ENCODE measurements at places on chromosomes 1 and 21.

- DNase-seq, result no peak
These were observed 245.3 kb downstream of the TPR start for GRCh38 chr1:186129758-186130157.

DNA sequence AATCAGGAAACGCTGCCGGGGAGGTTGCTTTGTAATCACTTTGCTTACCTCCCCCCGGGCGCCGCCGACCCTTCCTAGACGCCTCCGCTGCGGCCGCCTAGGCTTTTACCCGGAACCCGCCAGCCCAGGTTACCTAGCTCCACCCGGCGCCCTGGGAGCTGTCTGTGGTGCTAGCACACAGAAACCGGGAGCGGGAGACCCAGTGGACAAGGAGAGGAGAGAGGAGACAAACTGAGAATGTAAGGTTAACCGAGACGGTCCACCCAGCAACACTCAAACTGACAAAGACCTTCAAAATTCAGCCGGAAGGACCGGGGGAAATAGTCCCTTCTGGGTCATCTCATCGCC, 9.8 kb downstream of the BARHL2 start:
- peak; percentile 41 for DNase-seq

GRCh38 chr21:27112186-27112585, 145.3 kb upstream of the ADAMTS5 start:
- no peak for DNase-seq

DNA sequence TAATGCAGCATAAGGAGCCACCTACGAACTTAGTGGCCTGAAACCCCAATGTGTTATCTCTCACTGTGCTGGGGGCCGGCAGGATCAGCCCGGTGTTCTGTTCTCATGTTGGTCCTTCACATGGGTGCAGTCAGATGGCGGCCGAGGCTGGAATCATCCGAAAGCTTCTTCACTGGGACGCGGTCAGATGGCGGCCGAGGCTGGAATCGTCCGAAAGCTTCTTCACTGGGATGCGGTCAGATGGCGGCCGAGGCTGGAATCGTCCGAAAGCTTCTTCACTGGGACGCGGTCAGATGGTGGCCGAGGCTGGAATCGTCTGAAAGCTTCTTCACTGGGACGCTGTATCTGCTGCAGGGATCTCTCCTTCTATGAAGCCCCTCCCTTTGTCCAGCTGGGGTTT, 12.6 kb upstream of the PCBP3 start:
- no peak for DNase-seq

DNA sequence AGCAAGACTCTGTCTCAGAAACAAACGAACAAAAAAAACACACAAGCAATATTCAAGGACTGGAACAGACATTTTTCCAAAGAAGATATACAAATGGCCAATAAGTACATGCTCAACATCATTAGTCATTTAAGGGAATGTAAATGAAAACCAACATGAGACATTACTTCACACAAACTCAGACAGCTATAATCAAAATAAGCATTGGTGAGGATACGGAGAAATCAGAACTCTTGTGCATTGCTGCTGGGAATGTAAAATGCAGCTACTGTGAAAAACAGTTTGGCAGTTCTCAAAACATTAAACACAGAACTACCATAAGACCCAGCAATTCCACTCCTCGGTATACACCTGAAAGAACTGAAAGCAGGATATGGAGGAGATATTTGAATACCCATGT, 15.4 kb downstream of the NOL9 start:
- DNase-seq, result no peak

DNA sequence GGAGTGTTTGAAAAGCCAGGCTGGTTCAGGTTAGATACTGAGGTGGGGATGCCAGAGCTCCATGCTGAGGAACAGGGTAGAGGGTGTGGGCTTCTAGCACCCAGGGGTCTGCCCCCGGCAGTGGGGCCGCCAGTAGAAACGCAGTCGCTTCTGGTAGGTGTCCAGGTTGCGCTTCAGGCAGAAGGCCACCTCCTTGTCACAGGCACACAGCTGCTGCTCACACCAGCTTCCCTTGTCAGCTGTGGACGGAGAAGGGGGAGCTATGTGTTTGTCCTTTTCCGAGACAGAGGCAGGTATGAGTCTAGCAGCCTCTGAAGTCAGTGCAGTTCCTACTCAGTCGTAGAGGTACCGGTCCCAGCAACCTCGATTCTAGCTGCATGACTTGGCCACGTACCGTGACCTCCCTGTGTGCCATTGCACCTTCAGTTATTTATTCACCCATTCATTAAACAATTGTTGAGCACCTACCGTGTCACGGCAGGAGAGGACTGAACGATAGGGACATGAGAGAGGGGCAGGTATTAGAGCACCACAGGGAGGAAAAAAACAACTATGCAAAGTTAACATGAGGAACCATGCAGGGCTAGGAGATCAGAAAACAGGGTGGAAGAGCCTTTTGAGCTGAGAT, 5.2 kb downstream of the PLA2G2D start:
- no peak for DNase-seq

- DNase-seq, result peak; percentile 14
These were observed 28.3 kb upstream of the PKN2 start for GRCh38 chr1:88655685-88656299.

GRCh38 chr1:96340686-96341085, 380.9 kb upstream of the PTBP2 start:
- DNase-seq, result no peak

DNA sequence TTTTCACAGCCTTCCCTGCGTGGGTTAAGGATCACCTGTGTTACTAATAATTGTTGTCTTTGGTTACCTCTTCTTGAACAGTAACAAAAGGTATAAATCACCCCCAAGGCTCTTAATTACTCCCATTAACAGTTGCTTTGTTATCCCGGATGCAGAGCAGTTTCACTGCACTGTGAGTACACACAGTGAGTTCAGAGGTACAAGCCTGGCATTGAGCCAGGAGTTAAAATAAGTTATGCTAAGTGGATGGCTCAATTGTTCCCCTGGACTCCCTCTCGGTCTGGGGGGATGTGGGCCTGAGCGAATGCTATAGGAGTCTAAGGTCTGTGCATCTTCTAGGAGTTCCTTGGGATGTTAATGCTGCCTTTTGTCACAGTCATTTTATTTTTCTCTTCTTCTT, 258.3 kb downstream of the ATG4C start:
- DNase-seq, result no peak

DNA sequence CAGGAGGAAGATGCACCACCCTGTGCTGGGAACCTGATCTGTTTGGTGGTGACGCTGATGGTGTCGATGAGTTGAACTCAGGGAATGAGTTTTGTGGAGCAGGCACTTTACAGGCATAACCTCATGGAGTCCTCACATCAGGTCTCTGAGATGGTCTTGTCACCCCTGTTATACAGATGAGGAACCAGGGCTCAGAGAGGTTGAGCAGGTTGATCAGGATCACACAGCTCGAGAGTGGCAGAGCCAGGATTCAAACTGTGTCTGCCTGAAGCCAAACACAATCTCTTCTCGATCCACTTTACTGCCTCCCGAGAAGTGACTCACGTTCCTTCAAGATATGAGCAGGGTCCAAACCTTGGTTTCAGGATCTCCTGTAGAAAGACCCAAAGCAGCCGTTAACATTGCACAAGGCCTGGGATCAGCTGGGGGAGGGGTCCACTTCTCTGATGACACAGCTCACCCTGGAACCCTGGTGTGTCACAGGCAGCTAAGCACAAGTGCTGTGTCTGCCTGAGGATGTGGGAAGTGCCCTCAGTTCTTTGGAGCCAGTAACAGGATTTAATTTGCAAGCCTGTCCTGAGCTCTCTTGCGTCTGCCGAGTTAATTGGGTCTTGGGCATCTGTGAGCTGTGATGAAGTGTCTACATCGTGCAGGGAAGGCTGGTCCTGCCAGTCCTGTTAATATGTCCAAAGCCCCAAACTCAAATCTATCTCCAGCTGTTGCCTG, 65.4 kb upstream of the STUM start:
- no peak for DNase-seq

- no peak for DNase-seq
These were observed 122.8 kb downstream of the PLPP3 start for GRCh38 chr1:56456435-56457101.

DNA sequence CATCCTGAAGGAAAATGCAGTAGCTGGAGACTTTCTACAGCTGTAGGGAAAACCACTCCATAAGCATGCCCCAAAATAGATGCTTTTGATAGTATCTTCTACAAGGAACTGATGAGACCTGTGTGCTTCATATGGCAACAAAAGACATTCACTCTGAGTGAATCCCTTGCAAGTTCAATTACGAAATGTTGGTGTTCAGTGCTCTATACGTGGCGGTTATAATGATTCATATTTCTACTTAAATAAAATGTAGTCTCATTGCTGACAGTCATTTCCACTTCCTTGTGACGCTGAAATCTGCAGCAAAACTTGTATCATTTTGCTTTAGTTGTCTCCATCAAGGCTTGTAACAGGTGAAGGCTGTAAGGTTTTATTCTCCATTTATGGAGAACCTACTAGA, 20.6 kb downstream of the TOR1AIP2 start:
- DNase-seq, result no peak

DNA sequence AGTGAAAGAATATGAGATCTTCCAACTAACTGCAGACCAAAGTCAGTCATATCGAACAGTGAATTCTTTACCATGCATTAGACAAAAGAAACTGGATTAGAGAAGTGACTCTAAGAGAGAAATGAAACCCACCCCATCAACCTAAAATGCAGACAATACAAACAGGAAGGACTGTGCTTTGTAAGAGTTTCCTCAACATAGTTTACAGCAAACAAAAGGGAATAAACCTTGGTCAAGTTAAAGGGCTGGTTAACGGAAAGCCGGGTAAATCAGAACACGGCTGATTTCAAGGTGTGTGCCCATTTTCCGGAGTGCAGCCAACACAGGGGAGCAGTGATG, 39.2 kb downstream of the SIPA1L2 start:
- no peak for DNase-seq

DNA sequence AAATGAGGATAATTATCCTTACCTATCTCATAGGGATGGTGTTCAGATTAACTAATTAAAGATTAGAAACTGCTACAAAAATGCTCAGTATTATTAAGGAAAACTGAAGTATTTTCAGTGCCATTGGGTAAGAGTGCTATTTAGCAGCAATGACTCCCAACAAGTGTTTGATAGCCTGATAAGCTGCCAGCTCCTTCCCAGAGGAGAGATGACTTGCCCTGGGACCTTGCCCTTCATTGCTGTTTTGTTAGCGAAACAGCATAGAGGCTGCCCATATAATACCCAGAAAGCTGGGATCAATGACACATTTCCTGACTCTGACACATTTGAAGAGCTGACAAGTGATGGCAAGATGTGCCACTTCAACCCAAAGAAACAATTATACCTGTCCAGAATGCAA, 592.2 kb downstream of the ADGRL2 start:
- DNase-seq, result no peak

DNA sequence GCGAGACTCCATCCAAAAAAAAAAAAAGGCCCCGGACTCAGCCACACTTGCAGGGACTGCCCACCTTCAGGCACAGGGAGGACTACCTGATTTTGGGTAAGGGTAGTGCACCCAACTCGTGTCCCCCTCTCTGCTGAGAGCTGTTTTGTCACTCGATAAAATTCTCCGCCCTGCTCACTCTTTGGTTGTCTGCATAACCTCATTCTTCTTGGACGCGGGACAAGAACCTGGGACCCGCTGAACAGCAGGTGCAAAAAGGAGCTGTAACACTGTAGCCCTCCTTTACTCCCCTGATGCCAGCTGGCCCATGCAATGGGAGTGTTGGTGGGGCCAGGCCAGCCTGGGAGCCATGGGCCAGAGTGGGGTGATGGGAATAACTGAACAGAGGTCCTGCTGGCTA, 10.6 kb downstream of the S100B start:
- no peak for DNase-seq

- DNase-seq, result no peak
These were observed 66.0 kb upstream of the SDC3 start for GRCh38 chr1:30974536-30974935.

GRCh38 chr1:26029054-26029863, 7.7 kb downstream of the EXTL1 start:
- DNase-seq, result no peak

GRCh38 chr1:167668108-167668507, 38.1 kb downstream of the RCSD1 start:
- DNase-seq, result no peak

DNA sequence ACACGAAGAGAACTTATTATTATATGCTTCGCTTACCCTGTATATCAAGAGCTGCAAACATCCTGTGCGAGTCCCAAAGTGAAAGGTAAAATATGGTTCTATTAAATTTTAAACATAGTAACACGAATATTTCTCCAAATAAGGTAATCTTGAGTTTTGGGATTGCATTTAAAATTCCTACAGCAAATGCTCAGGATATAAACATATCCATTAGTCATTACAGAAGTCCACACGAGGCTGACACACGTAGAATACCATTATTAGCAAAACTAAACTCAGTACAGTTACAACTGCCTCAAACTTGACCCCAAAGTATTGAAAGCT, 282 bp upstream of the LYPLAL1 start:
- no peak for DNase-seq

DNA sequence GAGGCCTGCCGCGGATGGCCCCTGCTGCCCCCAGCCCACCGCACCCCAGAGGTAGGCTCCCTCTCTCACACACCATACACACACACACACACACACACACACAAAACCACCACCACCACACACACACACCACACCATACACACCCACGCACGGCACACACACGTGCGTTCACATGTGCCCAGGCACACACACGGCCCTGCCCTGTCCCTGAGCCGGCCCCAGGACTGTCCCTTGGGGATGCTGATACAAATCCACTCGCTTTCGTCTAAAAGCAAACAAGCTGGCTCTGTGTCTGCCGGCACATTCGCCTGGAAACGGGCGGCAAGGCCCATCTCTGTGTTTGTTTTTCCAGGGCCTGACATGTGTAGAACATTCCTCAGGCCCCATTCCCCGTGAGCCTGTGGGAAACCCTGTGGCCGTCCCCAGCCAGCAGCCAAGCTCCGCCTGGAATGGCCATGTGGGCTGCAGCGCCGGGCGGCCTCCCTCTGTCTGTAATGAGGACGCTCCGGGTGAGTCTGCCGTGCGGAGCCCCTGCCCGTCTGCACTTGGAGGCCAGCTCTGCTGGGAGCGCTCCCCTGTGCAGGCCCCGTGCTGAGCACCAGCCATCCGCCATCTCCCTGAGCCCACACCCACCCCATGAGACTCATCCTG, 67.4 kb downstream of the DMRTB1 start:
- no peak for DNase-seq

- DNase-seq, result no peak
These were observed 23.1 kb upstream of the MCOLN2 start for GRCh38 chr1:85019994-85020393.

DNA sequence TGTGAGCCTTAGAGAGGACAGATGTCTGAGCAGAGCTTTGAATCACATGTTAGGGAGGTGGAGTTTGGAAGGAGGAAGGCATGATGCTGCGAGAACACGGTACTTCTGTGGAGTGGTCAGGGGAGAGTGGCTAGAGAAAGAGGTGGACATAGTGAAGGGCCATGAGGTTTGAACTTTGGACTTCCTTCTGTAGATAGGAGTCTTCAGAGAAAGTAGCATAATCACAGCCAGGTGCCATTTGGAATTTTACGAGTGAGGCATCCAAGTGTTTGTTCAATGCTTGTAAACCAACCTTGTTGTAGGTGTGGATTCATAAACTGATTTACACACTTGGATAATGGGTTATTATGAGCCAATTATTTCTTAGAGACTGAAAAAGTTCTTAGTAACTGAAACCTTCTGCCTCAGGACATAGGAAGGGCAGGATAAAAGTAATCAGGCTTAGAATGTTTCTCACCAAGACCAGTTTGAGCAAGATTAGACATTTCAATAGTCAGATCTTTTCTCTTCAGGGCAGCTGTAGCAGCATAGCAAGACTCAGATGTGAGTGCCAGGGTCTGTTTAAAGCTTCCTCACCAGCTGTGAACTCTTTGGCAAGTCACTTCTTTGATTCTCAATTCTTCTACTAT, 83.5 kb upstream of the HMCN1 start:
- no peak for DNase-seq

All from cerebellum (tissue), 4 donors.